HL-60 (cell line): ENCODE measurements at places on chromosomes 12 and 14.

DNA sequence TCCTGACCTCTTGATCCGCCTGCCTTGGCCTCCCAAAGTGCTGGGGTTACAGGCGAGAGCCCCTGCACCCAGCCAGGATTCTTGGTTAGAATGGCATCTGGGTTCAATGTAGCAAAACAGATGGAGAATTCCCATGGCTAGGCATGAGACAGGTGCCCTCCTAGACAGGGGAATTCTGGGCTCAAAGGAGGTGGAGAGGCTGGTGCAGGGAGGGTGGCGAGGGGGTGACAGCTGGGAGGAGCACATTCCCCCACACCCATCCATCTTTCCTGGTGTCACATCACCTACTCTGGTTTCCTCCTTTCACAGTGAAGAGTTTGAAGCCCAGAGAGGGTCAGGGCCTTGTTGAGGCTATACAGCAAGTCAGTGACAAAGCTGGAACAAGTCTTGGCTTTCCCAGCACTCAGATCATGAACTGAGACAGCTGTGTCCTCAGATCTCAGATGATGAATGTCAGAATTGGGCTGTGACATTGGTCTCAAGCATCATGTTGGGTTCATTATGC is 2.8 kb downstream of the SERPINA1 start:
- no peak for DNase-seq

DNA sequence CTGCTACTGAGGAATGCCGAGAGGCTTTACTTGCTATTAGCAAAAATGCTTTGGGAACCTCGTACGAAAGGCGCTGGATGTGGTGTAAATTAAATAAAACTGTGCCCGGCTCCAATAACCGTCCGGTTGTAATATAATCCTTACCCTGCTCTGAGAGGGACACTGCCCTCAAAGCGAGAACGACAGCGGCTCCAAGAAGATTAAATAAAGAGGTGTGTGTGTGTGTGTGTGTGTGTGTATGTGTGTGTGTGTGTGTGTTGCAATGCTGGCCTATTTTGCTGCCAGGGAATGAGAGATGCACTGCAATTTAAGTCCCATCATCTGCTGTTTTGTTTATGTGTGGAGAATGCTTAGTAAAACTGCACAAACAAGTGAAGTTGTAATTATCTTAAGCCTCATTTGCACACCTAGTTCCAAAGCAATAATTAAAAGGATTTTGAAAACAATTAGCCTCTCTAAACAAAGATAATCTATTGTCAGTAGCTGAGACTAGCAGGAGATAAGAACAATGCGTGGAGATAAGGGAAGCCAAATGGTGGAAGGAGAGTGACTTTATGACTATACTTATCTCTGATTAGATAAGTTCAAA is 1.2 kb upstream of the SIX1 start:
- DNase-seq = no peak

DNA sequence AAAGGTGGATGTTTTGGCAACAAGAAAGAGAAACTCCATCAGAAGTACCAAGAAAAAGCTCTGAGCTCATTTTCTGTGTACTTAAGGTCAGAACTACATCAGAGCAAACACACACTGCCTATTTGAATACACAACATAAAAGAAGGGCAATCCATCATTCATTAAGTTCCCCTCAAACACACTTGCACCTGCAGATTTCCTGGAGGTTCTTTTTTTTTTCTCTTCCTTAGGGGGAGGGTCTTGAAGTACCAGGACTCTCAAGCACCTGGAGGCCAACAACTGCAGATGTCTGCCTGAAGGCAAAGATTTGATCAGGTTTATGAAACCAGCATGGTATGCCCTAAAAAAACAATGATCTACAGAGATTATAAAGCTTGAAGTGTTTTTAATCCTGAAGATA is 26.1 kb upstream of the PTHLH start:
- no peak for DNase-seq

- no peak for DNase-seq
Measured at GRCh38 chr12:87157791-87158190, 871.4 kb downstream of the C12orf50 start.

- DNase-seq = no peak
Measured at GRCh38 chr14:75537071-75537470, 14.8 kb downstream of the BATF start.

GRCh38 chr12:124663206-124663605 is 95.8 kb upstream of the NCOR2 start:
- no peak for DNase-seq

GRCh38 chr14:103103461-103104388 is 9.2 kb downstream of the EXOC3L4 start:
- no peak for DNase-seq

DNA sequence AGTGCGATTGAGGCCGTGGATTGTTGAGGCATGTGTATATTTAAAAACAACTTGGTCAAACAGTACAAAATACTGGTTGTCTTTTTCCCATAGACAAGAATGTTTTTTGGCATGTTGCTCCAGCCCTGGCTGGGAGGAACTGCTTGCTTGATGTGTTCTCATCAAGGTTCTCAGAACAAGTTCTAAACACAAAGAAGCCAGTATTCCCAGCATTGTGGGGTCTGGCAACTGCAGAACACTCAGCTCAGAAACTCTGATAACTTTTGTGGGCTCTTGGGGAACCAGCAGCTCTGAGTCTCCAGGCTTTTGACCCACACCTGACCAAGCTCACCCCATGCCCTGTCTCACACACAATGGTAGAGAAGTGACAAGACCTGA is 27.1 kb upstream of the DICER1 start:
- no peak for DNase-seq

- DNase-seq = no peak
Measured at GRCh38 chr12:59517522-59517921, 78.3 kb upstream of the SLC16A7 start.
